Stimulated activated CD4-positive, alpha-beta T cell treated with anti-CD3 and anti-CD28 coated beads, Interleukin-2, amount 100 ng/mL, for 24 hours (primary cell): ENCODE measurements at places on chromosomes 12 and 14.

DNA sequence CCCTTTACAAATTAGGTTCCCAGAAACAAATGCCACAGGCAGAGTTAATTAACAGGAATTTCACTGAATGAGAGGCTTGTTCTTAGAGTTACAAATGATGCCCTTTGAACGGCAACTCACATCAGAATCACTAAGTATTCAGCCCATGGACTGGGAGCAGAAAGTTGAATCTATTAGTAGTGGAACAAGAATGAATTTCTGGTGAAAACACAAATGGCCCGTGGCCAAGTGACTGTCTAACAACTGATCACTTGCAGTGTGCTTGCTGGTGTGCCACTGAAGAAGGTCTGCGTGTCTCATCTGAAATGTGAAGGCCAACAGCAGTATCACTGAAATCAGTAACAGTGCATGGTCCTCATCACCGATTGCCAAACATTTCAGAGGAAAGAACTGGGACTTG is 893.4 kb upstream of the TMEM132C start:
- no peak for DNase-seq

DNA sequence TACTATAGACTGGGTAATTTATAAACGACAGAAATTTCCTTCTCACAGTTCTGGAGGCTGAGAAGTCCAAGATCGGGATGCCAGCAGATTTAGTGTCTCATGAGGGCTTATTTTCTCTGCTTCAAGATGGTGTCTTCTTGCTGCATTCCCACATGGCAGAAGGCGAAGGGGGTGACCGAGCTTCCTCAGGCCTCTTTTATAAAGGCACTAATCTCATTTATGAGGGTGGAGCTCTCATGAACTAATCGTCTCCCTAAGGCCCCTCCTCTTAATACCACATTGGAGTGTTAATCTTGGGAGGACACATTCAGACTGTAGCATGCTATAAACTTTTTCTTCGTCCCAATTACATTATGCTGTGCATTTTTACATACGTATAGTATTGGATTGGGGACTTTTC is 200.4 kb upstream of the ARHGAP5 start:
- DNase-seq, result no peak

DNA sequence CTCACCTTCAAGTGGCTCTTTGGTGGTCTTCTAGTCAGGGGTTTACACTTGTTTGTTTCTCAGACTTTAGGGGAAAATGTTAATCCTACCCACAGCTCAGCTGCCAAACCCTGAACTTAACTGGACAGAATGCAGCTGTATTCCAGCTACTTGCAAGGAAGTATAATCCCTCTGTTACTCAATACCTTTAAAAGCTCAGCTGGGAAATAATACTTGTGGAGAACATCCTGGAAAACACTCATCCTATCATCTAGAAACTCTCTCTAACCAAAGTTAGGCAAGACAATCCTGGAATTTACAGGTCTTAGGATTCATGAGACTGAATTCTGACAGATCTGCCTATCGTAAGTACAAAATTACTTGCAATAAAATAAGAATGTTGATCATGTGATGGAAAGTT is 404.1 kb downstream of the ADAMTS20 start:
- no peak for DNase-seq

- DNase-seq, result no peak
These were observed 5.4 kb downstream of the TTC7B start for GRCh38 chr14:90810806-90811205.

GRCh38 chr12:52513736-52514135 is 6.5 kb downstream of the KRT5 start:
- no peak for DNase-seq

DNA sequence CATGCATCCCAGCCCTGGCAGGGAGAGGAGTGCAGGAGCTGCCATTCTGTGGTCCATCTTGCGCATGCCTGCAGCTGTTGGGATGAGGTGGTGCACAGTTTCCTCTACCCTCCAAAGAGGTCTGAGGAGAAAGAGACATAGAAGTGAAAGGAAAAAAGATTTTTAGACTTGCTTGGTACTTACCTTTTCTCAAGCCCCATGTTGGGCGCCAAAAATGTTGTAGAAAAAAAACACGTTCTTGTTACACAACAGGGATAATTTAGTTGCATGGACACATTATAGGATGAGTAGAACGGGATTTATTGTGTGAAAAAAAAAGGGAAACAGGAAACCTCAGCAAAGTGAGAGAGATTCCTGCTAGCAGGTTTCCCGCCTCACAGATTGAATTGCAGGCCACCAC is 244.4 kb upstream of the GARIN2 start:
- no peak for DNase-seq

GRCh38 chr14:76940021-76940760 is 88.3 kb downstream of the IRF2BPL start:
- DNase-seq, result no peak

DNA sequence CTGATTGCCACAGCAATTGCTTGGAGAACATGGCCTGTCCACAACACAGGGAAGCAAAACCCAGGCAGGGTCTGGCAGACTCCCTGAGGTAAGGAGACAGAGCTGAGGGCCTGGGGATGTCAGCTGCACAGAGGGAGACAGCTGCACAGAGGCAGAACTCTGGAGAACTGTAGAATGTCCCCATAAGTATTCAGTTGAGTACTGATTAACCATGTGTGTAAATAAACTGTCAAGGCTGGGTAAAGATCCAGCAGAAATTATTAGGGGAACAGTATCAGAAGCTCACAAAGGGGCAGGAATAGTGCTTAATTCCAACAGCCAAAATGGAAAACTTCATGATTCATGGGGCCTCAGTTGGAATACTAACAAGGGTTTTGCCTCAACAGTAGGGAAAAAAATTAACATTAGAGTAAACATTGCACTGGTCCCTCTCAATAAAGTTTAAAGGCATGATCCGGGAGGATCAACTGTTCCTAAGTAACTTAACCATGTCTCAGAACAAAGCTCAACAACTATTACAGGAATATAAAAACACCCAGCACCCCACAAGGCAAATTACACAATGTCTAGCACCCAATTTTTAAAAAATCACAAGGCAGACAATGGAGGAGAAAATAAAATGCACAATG is 201.3 kb upstream of the RASSF8 start:
- no peak for DNase-seq

GRCh38 chr12:72011374-72011773 is 72.7 kb downstream of the TPH2 start:
- DNase-seq, result no peak

- no peak for DNase-seq
These were observed 28.2 kb upstream of the BCAT1 start for GRCh38 chr12:24977060-24977459.

GRCh38 chr14:102594514-102595175 is 2.2 kb downstream of the RCOR1 start:
- DNase-seq, result peak; percentile 67

GRCh38 chr12:66573605-66574004 is 105.3 kb downstream of the GRIP1 start:
- no peak for DNase-seq

DNA sequence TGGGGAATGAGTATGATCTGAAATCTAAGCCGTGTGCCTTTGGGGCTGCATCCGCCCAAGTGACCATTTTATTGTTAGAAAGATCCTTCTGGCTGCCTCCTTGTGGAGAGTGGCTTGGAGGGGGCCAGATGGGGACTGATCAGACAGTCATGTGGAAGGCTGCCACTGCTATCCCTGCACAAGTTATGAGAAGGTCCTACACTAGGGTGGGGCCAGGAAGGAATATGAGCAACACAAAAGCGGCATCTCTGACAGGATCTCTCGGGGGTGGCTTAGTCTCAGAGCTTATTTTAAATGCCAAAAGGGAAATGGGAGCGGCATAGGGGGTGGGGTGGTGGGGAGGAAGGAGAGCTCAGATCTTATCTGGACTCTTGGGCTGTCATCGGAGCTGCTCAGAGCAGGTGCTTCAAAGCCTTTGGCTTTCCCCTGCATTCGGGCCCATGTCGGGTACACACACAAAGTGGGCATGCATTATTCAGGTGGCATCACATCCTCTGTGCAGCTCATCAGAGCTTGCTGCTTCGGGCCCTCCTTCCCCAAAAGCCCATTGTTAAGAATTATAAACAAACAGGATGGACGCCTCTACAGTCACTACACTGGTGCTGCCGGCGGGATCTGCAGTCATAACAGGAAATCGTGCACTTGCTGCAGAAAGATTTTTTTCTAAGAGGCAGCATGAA is 805.4 kb downstream of the VRK1 start:
- peak; percentile 59 for DNase-seq

- no peak for DNase-seq
These were observed 148.0 kb downstream of the SLC38A4 start for GRCh38 chr12:46677749-46678148.

GRCh38 chr14:88168498-88169165 is 154.4 kb downstream of the KCNK10 start:
- peak; percentile 67 for DNase-seq

DNA sequence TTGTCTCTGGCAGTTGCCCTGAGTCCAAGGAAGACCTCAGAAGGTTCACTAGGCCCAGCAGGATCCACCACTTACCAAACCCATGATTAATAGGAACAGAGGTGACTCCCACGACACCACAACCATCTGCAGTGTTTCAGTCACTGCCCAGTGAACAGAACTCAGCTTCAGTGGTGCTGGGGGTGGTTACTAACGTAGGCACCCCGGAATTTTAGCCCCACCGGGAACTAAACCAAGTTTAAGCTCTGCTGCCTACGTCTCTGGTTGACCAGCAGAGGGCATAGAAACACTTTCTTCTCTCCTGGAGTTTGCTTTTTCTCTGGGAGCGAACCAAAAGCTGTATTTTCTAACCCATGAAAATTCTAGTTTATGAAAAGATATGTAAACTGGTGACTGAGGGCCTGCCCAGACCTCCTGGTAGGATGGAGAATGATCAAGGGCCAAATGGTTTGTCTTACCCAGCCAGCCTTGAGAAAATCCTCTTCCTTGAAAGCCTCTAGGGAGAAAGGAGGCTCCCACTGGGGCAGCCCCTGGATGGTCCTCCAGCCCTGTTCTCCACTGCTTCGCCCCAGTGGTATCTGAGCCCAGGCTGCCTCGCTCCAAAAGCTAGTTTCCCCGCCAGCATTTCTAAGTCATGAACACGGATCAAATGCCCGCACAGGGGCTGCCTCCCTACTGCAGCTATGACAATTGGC is 379.8 kb downstream of the DPF3 start:
- no peak for DNase-seq

DNA sequence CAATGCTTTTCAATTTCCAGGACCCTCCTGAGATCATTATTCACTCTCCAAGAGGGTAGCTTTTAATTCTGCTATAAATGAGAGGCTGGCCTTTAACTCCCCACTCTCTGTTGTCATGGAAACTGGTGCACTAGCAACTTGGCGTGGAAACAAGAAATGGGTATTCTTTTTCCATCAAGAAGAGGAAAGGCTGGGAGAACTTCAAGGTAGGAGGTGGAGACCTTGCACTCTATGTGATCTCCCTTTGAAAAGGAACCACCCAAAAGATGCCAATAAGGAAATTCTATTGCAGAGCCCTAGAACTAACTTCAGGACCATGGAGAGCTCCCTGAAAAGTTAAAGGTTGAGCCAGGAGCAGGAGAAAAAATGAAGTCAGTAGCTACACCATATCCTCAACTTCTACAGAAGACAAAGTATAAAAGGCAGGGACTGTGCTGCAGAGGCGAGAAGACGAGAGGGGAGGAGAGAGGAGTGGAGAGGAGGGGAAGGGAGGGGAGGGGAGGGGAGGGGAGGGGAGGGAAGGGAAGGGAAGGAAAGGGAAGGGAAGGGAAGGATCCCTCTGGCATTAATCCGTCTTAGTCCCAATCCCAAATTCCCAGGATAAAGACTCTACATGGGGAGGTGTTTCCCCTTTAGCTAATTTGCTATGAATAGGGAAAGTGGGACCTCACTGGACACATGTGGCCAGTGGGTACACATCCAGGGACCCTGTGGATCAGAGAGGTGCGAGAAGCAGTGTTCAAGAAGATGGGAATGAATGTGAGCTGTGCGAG is 46.7 kb upstream of the FICD start:
- no peak for DNase-seq

- no peak for DNase-seq
These were observed 8.3 kb downstream of the OR10AD1 start for GRCh38 chr12:48194799-48195201.

DNA sequence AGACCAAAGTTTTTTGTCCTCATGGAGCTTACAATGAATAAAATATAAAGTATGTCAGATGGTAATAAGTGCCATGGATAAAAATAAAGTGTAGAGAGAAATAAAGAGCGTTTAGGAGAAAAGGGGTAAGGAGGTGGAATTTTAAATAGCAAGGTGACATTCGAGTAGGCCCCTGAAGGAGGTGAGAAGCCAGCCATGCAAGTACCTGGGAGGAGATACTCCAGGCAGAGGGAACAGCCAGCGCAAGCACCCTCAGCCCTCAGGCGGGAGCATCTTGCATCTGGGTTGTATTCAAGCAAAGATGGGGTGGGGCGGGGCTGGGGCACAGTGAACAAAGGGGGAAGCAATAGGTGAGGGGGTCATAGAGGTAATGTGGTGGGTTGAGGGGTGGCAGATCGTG is 4.3 kb downstream of the TBC1D30 start:
- no peak for DNase-seq
